ENCODE measurements at places on chromosomes 3 and 15.

- peak; percentile 87 for DNase-seq
These were observed at the start of gene EFCAB12 for GRCh38 chr3:129428376-129429079. TSS of gene EFCAB12 (minus strand) at chr3:129428636. CDS start at chr3:129428488, 148 bp downstream.

DNA sequence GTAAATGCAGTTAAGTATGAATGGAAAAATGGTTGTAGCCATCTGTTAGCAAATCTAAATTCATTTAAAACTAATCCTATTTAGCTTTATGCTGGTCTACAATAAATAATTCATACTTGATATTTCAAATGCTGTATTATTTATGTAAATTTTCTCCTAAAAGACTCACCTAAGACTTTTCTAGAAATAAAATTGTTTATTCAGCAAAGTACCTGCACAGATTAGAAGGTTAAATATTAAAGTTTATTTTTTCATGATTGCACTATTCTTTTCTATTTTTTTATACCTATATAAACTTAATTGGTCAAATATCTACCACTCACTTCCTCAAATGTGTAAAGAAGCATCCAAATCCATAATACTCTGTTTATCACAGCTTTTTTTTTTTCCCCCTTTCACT, 45.2 kb downstream of the MBNL1 start:
- DNase-seq: no peak

- DNase-seq: no peak
These were observed 93.0 kb upstream of the LPP start for GRCh38 chr3:188060840-188061544.

DNA sequence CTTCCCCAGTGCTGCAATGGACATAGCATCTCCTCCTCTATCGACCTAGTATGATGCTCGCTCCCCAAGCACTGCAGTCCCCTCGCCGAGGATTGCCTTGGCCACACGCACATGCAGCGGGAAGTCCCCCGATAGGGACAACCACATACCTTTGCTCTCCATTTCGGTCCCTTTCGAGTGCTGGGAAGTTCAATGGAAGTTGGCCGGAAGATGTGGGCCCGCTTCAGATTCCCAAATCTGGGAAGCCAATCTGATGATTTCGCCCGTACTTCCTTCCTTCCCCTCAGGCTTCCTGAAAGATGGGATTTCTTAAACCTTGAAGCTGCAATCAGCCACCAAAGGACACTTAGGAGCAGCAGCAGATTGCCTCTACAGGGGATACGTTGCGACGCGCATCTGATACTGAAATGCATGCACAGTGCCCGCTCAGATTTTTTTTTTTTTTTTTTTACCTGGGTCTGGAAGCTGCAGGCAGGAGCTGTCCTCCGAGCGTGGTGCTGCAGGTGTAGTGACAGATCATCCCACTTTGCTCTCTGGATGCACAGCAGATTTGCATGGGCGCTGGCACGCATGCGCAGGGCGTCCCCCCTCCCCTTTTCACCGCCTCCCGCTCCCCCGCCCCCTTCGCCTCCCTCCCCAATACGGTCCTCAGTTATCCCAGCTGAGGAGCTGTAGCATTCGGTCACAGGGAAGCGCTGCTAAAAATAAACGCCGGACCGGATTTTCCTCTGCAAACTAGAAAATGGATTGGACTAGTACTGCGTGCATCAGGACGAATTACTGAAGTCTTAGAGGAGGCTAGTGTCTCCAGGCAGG, at the start of gene FGF12:
TSS of gene FGF12 (minus strand) at position 510 of the 816 bp plus-strand sequence.
- DNase-seq: peak; percentile 86

- DNase-seq: no peak
These were observed 270.6 kb upstream of the TPRG1 start for GRCh38 chr3:188901126-188901525.

DNA sequence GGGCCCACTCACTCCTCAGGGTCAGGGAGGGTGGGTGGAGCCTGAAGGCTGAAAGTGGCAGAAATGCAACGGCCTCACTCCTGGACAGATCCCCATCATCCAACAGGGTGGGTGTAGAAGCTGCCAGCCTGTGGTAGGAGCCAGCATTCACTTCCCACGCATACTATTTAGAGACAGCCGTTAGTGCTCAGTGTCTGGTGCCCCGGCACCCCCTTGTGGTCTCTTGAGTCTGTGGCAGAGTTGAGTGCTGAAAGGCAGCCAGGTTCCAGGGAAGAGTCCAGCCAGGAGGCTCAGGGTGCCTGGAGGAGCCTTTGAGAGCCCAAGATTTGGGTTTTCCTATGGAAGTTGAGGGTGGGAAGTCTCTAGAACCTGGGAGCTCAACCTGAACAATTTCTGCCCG, 2.1 kb upstream of the GNAT1 start:
- peak; percentile 58 for DNase-seq

DNA sequence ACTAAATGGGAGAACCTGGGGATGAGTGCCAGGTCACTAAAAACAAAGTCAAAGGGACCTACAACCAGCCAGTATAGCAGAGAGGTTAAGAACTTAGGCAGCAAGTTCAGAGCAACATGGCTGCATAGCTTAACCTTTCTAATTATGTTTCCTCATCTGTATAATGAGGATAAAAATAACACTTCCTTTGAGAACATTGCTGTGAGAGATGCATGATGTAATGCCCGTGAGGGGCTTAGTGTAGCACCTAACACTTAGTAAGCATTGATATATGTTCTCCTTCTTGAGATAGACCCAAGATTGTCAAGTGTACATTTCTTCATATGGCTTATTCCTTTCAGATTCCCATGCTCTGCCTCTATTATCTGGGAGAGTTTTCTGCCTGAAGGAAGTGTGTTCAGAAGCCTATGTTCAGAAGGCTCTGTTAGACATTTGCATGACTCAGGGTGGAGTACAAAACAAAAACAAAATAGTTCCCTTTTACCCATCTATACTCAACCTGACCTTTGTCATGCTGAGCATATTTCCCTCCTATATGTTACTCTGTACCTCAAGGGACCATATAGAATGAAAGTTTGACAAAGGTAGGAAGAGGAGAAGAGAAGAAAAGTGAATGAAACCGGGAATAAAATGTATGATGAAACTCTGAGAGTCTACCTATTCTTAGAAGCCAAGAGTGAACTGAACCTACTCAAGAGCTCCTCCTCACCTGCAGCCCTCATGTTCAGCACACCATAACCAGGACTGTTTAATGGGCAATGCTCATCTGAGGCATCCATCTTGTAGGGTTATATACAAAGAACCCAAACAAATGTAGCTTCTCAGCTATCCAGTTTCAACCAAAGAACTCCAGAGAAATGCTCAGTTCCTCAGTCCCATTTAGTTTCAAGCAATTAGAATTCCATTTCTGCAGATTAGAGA, 70.7 kb upstream of the KCNMB2 start:
- no peak for DNase-seq

GRCh38 chr3:122697952-122698620, 17.4 kb downstream of the PARP14 start:
- no peak for DNase-seq

- DNase-seq: no peak
These were observed 20.7 kb downstream of the ITGA11 start for GRCh38 chr15:68411343-68411675.

DNA sequence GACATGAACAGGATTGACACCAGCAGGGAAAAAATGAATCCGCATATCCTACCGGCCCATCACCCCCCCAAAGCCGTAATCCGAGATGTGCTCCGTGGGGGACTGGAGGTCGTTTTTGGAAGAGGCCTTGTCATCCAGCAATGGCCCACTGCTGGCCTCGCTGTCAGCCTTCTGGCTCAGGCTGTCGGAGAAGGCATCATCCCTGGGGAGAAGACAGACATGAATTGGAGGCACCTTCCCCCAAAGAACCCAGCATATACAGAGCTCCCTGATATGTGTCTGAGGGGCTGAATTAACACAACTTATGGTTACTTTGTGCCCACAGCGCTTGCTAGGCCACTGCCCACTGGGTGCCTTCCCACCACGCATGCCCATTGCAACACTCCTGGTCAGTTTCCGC, 29.6 kb upstream of the RAD18 start:
- no peak for DNase-seq

DNA sequence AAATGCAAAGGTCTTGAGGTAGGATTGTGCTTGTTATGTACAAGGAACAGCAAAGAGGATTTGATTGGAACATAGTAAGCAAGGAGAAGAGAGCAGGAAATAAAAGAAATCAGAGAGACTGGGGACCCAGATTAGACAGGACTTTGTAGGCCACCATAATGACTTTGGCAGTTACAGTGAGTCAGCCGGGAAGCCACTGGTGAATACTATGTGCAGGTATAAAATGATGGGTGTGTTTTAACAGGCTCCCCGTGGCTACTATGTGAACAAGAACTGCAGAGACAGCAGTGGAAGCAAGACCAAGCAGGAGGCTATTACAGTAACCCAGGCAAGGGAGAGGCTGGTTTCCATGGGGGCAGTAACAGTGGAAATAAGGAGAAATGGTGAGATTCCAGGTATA, 55.2 kb downstream of the NPTN start:
- DNase-seq: no peak

DNA sequence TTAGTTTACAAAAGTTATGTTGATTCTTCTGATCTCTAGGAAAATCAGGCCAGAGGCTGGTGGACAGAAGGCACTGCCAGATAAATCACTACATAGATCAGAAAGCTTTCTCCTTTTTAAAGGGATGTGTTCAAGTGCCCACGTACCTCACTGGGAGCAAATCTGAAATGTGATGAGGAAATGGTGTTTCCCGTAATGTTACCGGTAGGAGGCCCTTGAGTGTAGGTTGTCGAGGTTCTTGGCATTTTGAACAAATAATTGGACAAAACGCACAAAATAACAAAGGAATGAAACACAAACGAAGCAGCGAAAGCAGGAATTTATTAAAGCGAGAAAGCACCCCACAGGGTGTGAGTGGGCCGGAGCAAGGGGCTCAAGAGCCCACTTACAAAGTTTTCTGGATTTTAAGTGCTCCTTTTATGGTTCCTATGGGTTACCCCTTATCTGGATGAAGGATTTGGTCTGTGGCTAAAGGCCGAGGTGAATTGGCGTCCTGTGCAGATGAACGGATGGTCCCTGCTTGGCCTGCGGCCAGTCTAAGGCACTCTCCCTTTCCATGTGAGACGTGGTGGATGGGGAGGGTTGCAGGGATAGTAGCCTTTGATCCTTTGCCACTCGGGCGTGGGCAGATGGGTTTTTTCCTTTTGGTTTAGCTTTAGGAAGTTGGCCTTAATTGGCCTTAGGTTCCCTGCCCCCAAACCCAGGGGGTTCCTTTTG, 1.0 kb downstream of the SNX1 start:
- DNase-seq: no peak

DNA sequence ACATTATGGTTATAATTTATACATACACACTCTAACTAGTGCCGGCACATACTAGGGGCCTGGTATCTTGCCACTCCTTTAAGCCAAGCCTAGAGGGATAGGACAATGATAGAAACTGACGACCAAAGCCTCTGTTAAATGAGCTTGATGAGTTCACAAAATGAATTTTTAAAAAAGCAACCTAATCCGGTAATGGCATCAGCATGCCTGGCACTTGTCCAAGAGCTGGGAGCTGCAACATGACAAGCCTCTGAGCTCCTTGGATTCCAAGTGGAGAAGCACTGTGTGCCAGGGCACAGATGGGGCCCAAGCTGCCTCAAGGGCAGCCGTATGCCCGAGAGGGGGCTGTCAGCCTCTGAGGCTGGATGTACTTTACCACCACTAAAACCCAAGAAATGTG, 9.7 kb downstream of the ETV5 start:
- no peak for DNase-seq

All from progenitor cell of endocrine pancreas (in vitro differentiated cells).